ENCODE measurements at places on chromosomes 3 and 15.
A peak's percentile ranks its signal among the peaks of the same experiment; 100 is the strongest.

DNA sequence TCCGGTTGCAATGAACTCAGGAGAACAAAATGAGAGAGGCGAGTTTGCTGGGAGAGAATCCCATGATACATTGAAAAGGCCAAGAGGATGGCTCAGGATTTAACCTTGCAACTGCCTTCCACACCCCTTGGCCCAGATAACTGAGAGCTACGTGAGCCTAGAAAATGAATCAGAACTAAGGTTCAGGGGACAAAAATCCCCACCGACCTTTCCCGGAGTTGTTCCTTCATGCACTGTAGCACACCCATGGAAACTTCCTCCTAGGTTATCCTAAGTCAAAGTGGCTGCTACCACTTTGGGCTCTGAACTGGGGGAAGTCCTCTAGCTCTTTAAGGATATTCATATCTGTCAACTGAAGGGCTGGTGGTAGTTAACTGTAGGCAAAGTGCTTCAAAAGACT lies 58.3 kb upstream of the SLC4A7 start:
- DNase-seq, result no peak

DNA sequence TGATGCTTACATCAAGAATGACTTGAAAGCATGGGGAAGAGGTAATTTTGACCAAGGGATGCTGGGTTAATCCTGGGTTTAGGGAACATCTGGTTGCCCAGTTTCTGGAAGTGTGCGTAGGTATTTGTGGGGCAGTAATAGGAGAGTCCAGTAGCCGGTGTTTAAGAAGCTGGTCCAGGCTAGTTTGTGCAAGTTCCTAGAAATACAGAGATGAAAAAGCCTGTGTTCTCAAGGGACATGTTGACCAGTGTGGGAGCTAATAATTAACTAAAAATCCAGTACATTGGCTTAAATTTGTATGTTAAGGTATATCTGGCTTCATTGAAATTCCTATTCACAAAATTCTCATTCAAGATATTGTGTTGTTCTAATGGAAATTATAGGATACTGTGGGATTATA lies 51.2 kb downstream of the UBE2E2 start:
- DNase-seq, result no peak

- no peak for DNase-seq
Measured at GRCh38 chr3:172467170-172467824, 19.0 kb upstream of the GHSR start.

DNA sequence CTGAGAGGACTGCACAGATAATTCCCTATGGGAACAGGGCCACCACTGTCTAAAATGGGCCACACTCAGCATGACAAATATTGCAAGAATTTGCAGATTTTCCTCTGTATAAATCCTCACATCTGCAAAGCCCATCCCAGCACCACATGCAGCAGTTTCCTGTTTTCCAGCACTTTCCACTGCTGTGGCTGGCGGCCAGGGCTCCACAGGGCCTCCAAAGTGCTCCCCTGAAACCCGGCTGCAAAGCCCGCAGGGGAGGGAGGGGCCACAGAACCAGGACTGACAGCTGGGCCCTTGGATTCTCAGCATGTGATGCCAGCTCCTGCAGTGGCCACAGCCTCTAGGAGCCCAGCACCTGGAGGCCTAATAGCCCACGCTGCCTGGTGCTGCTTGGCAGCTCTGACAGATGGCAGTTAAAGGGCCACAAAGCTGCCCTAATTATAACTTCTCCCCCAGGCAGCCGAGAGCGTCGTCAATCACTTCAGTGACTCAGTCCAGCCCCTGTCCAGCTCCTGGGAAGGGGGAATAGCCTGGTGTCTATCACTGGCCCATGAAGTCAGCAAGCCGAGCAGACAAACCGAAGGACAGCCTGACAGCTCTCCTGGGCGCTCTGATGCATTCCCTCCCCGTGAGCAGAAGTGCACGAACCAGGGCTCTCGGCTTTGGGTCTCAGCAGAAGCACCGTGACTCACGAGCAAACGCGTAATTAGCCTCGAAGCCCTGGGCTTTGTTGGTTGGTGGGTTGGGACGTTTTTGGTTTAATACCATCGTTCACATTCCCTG lies 4.7 kb downstream of the LRRC15 start:
- DNase-seq, result no peak

- DNase-seq, result no peak
Measured at GRCh38 chr3:161069511-161070251, 35.5 kb downstream of the B3GALNT1 start.

GRCh38 chr3:155805204-155805801 lies 775 bp downstream of the C3orf33 start:
- no peak for DNase-seq

DNA sequence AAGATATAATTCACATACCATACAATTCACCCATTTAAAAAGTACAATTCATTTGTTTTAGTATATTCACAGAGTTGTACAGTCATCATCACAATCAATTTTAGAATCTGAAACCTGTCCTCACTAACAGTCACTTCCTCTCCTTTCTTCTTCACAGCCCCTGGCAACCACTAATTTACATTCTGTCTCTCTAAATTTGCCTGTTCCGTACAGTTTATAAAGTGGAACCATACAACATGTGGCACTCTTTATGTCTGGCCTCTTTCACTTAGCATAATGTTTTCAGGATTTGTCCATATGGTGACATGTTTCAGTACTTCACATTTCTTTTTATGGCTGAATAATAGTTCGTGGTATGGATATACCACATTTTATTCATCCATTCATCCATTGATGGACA lies 22.7 kb downstream of the ERICH6 start:
- no peak for DNase-seq

GRCh38 chr15:74345051-74345450 lies 22.4 kb downstream of the CYP11A1 start:
- no peak for DNase-seq

- DNase-seq, result no peak
Measured at GRCh38 chr3:169563775-169564059, 99.8 kb downstream of the MECOM start.

DNA sequence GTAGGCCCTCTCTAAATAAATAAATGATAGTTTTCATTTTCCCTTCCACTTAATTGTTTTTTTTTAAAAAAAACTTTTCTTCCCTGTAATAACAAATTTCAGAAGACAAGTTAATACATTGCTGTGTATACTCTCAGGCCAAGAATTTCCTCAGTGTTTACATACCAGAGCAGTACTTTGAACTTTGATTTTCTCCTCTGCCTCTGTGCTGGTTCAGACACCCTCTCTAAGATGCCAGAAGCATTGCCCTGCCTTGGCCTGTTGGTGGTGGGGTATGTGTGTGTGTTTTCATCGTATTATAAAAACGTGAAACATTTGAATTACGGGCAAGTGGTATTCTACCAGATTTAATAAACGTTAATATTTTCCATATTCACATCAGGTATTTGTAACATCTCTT lies 70.1 kb downstream of the SMAD3 start:
- DNase-seq, result no peak

GRCh38 chr3:100041328-100041749 lies 73.0 kb downstream of the FILIP1L start:
- DNase-seq, result no peak

DNA sequence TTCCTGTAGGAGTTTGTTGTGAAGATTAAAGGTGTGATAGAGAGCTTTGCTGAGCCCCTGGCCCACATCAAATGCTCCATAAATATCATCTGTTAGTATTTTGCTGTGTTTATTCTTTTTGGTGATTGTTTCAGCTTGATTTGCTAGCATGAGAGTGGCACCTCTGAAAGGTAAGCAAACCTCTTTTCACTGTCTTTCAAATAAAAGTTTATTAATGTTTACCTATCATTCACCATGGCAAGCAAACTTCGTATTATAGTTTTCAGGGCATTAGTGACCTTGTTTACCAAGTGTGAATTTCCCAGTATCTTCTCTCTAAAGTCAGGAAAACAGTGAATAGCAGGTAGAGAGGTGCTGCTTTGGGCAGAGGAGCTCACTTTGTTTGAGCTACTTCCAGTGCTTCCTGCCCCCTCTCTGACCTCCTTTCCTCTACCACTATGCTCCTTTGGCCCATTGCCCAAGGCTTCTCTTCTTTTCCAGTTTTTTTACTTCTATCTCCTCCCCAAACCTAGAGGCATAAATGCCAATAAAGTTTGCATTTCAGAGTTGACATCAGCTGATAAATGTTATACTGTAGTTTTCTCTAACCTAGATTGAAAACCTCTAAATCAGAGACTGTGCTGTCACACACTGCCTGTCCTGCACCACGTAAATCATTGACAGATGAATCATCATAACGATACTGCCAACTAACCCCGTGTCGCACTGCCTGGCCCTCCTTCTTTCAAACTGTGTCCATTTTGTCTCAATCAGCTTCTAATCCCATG lies 569.0 kb downstream of the TUSC7 start:
- no peak for DNase-seq

DNA sequence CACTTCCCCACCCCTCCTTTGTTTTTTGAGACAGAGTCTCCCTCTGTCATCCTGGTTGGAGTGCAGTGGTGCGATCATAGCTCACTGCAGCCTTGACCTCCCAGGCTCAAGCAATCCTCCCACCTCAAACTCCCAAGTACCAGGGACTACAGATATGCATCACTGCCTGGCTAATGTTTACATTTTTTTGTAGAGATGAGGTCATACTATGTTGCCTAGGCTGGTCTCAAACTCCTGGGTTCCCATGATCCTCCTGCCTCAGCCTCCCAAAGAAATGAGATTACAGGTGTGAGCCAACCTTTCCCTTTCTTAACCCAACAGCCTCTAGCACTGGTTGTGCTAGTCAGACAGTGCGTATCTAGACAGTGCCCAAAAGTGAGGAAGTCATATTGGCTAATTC lies 6.4 kb upstream of the GATM start:
- DNase-seq, result no peak

GRCh38 chr3:107589454-107589853 lies 66.7 kb downstream of the BBX start:
- no peak for DNase-seq

DNA sequence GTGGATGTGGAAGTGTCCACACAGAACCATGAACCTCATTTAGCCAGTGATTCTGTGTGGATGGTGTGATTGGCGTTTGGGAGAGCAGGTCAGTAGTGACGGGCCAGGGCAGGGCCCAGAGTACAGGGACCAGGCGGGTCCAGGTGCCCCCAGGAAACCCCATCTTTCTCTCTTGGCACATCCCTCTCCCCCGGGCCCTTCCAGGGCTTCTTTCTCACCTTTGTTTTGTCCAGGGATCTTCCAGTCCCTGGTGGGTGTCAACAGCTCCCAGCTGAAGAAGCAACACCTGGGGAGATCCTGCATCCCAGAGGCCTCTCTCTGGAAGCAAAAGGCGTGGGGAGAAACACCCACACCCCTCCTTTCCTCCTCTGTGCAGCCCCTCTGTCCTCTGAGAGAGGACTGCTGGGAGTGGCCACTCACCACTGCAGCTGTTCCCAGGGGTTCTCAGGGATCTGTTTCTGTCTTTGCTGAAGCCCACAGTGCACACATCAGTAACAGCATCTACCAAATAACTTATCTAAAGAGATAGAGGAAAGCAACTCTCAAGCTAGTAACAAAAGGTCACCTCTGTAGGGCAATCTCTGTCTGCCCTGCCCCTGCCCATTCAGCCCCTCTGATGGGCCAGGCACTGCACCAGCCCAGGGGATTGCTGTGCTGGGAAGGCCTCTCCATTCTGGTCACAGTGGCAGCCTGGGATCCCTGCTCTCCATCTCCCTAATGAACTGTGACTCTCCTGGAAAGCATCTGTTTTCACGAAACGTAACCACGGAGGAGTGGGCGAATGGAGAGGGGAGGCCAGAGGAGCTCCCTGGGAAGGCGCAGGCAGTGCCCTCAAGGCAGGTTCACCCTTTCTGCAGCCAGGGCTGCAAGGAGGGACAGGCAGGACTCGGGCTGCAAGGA lies 98.3 kb upstream of the ALDH1A3 start:
- peak; percentile 5 for DNase-seq

- no peak for DNase-seq
Measured at GRCh38 chr3:174440253-174440701, 418.9 kb upstream of the NAALADL2 start.

- no peak for DNase-seq
Measured at GRCh38 chr3:25863011-25863415, 73.1 kb downstream of the OXSM start.

GRCh38 chr3:101744811-101745210 lies 20.4 kb downstream of the CEP97 start:
- no peak for DNase-seq

GRCh38 chr3:126394179-126394976 lies at the start of gene CFAP100:
Gene CFAP100, plus strand, starts transcription at chr3:126394909. Its CDS starts 1,092 bp downstream, at chr3:126396001.
- DNase-seq, result no peak

- DNase-seq, result no peak
Measured at GRCh38 chr3:150528354-150528797, 17.9 kb downstream of the SERP1 start.

DNA sequence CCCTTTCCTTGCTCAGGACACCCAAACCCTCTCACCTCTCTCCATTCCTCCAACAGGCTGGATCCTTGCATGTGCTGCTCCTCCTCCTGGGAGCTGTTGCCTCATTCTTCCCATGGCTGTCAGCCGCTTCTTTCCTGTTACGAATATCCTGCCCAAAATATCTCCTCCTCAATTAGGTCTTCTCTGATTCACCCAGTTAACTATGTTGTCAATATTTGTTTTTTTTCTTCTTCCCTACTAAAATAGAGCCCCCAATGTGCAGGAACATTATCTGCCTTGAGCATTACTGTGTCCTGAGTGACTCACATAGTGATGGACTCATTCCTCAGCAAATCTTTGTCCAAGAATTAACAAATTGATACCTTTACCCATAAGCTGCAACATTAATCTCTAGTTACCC lies 357.2 kb downstream of the CLSTN2 start:
- DNase-seq, result no peak

- no peak for DNase-seq
Measured at GRCh38 chr15:81018197-81018596, 17.5 kb downstream of the TLNRD1 start.

DNA sequence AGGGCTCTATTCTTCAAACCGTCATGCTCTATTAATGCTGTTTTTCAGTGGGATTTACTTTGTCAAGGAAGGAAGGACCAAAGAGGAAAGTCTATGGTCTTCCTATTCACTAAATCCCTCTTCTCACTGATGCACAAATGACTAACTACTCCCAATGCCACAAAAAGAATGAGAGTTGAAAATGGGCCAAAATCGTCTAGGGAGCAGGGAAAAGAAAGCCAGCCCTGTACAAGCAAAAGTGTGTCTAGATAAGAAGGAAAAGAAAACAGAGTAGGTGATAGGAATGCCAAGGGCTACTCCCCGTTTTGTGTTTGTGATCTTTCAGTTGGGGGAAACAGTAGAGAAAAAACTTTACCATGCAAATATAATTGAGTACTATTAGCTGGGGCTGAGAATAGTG lies 97.2 kb upstream of the TMCO5A start:
- no peak for DNase-seq
